Neural progenitor cell (in vitro differentiated cells): ENCODE measurements at places on chromosomes 4 and X.

DNA sequence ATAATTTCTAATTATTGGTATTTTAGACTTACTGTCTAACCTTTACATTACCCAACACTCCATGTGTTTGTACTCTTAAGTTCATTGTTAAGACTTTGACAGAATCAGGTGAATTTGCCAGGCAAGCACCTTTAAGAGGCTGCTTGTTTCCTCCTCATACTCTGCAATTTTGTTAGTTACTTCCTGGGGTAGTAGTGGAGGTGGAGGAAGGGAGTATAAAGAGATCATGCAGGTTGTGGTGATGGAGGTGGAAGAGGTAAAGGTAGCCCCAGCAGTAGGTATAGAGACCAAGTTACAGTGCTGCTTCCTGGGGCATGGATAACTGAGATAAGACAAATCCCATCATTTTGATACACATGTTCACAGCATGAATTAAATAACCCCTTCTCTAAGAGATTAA, 6.7 kb downstream of the WDR44 start:
- DNase-seq, result no peak

DNA sequence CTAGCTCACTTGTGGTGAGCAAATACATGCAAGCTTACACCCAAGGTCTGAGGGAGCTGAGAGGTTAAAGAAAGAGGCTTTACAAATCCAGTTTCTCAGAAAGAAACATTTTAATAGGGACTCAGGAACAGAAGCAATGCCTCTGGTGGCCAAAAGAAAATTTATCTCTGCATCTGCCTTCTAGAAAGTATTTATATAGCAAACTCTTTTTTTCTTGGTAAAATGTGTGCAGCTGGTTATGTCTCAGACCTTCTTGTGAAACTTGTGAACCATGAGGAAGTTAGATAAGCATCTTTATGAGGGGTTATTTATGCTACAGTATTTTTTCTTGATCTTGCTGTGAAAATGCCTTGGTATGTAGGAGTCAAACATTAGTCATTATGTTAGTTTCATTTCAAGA, 48.5 kb upstream of the CYSLTR1 start:
- DNase-seq, result no peak

DNA sequence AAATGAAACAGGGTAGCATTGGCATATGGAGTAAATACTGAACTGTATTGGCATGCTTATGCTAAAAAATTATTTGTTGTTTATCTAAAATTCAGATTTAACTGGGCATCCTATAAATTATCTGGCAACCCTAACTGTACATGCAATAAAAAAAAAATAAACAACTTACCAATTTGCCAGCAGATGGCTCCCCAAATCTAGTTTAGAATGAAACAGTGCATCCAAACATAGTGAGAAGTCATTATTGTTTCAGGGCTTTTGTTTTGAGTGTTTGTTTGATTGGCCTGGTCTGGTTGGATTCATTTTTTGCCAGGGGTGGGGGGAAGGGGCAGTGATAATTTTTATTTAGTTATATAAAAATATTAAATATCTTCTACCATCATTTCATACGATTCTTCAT, 12.8 kb upstream of the NSUN7 start:
- DNase-seq, result peak; percentile 34

DNA sequence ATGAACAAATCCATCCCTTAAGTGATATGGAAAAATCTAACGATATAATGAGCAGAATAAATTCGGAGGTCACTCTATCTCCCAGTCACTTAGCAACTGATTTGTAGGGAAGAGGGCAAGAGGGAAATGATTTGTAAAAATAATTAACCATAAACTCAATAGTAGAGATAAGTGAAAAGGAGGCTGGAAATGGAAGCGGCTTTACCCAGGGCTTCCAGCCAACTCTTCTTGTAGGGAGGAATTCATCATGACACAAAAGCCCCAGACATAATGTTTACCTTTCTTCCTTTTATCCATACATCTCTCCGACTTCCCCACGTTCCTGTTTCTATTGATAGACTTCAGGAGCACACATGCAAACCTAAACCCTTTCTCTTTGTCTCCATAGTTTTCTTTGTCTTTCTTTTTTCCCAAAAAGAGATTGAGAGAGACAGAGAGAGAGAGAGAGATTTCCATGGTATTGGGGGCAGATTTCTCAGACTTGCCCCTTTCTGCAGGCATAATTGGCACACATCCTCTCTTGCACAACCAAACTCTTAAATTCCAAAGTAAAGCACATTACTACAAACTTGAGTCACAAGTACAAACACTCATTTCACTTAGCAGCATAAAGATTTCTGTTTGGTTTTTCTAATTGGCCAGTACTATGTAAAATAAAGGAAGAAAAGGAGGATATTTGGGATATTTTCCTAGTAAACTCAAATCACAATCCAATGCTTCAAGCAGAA, 140.9 kb downstream of the MAPK10 start:
- peak; percentile 20 for DNase-seq

- no peak for DNase-seq
Observed at GRCh38 chrX:79559290-79559689, 192.2 kb upstream of the ITM2A start.

GRCh38 chr4:55158957-55159356, 33.6 kb upstream of the KDR start:
- DNase-seq, result no peak
